ENCODE measurements at places on chromosomes 6 and 20. TPM values are rescaled to one million over a fixed set of nuclear protein-coding genes. Genes with fewer than 3 reads are reported as not detected.
A peak's percentile ranks its signal among the peaks of the same experiment; 100 is the strongest.

GRCh38 chr6:134533991-134534390 is 216.1 kb upstream of the SGK1 start:
- DNase-seq = no peak

GRCh38 chr6:84576029-84576428 is 188.4 kb downstream of the TBX18 start:
- no peak for DNase-seq

GRCh38 chr6:131868836-131869235 is 61.0 kb downstream of the ENPP1 start:
- no peak for DNase-seq

OR2H2 gene
- polyA plus RNA-seq = not detected

DNA sequence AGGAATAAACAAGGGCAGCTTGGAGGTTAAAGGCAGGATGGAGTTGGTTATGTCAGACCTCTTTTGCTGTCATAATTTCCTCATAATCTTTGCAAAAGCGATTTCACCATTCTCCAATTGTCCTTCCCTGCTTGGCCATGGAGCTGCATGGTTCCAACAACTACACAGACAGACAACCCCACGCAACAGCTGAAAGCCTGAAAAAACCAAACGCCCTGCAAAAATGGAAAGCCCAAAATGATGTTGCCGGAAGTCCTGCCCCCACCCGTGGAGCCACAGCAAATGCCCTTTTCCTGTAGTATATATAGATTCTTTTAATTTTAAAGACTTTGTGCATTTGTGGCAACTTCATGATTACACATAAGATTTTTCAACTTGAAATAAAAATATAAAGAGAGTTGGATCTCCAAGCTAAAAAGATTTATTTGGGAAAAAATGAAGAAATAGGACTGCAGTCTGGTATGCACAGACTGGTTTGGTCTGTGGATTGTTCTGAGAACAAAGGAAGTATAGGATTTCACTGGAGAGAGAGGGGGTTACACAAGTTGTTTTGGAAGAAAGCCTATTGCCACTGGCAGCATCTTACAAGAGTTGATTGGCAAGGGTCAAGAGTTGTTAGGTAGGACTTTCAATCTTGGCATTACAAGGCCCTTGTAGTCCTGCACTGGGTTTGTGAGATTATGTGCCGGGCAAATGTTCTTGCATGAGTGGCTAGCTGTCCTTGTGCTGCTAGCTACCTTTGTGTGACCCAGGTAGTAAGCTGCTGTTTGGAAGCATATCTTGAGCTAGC is 190.0 kb downstream of the C6orf118 start:
- peak; percentile 8 for DNase-seq

DNA sequence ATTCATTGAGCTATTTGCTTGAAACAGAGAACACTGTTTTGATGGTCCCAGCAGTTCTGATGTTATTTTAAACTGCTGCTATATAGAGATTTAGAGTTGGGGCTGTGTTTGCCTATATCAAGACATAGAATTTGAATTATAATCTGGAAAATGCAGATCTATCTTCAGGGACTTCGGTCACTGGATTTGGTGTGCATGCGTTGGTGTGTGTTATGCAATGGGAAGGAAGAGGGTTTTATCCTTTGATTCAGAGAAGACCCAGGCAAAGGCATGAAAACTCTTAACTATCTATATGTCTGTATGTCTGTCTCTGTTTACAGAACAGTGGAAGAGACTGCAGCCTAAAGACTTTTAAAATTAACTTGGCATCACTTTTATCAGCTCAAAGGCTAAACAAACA is 2.0 kb downstream of the ADGRB3 start:
- DNase-seq = no peak

DNA sequence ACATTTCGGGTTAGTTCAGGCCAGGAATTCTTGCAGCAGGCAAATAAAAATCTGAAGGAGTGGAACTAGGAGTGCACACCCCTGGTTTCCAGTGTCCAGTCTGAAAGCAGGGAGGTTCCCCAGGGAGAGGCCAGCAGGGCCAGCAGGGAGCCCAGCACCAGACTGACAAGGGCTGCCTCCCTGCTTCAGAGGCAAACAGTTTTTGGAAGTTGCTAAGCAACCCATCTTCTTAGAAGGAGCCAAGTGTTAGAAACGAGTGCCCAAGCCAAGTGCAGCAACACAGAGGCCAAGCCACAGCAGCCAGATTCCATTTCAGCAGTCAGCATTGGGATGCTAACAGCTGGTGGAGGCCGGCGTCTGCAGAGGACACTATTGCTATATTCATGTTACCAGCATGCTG is 179.1 kb downstream of the SYNDIG1 start:
- DNase-seq = no peak

PRL gene
- polyA plus RNA-seq = not detected

DNA sequence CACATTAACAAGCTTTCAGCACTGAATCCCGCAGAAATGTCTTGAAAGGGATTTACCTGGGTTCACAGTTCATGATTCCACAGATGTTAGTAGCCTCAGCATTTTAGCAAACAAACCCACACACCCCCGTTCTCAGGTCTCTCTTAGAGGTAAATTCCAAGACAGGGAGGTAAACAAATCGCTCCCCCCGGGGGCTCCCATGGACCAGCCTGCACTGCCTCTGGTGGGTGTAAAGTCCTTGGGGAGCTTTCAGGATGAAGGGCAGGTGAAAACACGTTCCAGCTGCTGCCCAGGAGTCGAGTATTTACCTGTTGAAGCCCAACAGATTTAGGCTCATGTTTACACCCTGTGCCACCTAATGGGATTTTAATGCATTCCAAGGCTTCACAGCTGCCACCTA is 187.0 kb upstream of the FOXQ1 start:
- no peak for DNase-seq

DNA sequence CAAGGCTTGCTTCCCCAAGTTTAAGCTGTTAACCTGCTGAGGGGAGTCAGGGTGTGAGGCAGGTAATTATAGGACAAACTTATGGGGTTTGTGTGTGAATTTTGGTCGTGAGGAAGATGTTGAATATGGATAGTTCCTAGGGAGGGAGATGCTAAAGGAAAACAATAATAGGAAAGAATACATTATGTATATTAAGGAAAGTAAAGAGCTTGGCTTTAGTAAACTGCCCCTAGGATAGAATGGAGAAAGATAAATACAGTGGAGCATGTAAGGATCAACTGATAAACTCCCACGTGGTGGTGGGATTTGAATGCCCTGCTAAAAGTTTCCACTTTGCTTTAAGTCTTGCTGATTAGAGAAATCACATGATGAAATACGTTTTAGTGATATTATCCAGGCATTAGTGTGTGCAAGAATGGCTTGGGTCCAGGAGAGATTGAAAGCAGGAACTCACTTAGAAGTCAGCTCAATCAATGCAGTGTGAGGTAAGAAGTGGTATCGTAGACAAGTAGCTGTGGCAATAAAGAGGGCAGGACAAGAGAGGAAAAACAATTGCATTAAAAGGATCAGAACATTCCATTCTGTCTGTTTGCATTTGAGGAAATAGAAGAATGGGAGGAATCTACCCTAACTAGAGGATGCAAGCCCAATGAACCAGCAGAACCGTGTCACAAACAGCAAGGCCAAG is 52.5 kb downstream of the RPS12 start:
- DNase-seq = no peak

- DNase-seq = peak; percentile 89
These were observed at the start of gene STX16 for GRCh38 chr20:58650776-58651558. STX16 (plus strand) TSS chr20:58651283; CDS start chr20:58652007, 724 bp downstream.

DNA sequence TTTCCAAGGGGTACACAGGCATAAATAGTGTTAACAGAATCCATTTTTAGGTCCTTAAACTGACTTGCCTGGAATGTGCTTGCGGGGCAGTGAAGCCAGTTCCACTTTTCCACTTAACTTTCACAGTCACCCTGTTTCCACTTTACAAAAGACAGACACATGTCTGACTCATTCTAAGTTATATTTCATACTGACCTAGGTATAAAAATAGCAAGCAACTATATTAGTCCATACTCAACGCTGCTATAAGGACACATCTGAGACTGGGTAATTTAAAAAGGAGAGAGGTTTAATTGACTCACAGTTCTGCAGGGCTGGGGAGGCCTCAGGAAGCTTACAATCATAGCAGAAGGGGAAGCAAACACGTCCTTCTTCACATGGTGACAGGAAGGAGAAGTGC is 88.2 kb downstream of the MTFR2 start:
- no peak for DNase-seq

DNA sequence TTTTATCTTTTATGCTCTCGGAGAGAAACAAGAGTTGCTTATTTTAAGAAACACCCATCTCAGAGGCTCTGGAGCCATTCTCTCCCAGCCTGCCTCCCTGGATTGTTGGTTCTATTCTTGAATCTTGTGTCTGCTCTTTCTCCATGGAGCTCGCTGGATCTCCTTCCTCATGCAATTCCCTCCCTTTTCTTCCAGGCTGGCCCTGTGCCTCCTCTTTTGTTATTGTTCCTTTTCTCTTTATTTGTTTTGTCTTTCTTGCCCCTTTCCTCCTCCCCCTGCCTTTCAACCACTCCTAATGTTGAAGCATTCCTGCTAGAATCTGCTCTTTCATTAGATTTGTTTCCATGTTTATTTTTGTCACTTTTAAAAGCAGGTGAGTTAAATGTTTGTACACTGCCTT is 76.5 kb downstream of the STMND1 start:
- DNase-seq = no peak
